ENCODE measurements at places on chromosomes 6 and 20.

- DNase-seq = no peak
Measured at GRCh38 chr6:136964398-136964797, 42.3 kb downstream of the SLC35D3 start.

- DNase-seq = no peak
Measured at GRCh38 chr20:35849706-35850105, 77.9 kb downstream of the PHF20 start.

DNA sequence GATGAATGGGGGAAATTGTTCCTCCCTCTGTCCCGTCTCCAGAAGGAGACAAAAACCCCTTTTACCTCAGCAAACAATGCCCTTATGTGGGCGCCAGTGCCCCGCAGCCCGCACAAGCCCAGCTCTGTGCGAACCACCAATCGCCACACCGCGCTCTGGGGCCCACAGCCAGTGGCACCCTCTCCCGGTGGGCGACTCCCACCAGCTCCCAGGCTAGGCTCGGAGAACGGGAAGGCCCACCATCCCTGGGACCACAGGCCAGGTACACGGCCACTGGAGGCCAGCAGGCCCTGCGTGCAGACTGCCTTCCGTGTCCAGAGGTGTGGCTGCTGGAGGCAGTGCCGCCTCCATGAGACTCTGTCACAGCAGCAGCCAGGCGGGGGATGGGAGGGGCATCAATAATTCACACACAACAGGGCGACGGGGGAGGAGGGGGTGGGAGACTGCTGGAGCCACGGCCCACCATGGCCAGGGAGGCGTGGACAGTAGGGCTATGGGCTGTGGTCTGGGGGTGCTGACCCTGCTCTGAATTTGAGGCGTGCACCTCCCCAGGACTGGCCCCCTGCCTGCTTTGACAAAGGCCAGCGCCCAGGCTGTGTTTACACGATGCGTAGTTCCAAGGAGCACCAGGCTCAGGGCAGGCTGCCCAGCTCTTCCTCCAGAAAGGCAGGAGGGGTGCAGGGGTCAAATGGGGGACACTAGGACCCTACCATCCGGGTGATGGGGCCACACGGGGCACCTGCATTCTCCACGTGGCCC lies 105.7 kb downstream of the ASXL1 start:
- DNase-seq = peak; percentile 95

GRCh38 chr20:57451795-57452661 lies 60.8 kb downstream of the RBM38 start:
- DNase-seq = no peak

DNA sequence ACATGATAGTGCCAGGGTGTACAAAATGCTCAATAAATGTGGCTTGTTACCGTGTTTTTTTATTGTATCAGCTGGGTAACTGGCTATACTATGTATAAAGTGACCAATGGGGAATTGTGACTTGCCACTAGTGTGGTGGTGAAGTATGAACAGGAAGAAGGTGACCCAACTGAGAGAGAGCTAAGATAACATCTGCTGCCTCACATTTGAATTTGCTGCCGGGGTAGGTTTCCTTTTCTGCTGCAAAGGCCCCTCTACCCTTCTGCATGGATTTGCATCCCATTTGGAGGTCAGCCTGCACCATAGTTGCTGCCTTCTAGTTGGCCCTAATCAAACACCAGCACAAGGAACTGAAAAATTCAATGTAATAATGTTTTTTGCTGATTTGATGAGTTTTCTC lies 24.1 kb downstream of the IL17A start:
- no peak for DNase-seq

GRCh38 chr6:167481307-167481926 lies 156.5 kb downstream of the TTLL2 start:
- DNase-seq = no peak

- no peak for DNase-seq
Measured at GRCh38 chr6:37048851-37049757, 43.6 kb downstream of the FGD2 start.

DNA sequence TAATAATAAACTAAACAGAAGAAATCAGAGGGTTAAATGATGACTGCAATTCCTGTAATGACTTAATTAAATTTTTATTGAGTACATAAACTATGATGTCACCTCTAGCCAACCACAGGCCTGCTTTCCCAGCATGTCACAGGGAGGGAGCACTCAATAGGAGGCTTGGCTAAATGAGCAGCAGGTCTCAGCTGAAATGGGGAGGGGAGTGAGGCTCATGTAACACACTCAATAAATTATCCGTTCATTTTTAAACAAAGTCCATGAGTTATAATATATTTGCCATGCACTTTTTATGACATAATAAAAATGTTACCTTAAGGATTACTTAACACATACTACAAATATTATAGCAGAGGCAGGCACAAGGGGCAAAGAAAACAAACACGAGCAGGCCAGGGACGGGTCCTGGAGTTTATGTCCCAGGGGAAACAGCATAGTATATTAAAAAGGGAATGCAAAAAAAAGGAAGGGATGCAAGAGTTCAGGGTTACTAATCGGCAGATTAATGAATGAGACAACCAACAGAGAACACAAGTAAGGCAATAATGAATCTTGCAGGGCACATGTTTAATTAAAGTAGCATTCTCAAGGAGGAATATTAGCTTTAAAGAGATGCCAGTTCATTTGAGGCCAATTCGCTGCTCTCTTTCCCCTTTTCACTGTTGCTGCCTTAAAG lies 27.1 kb upstream of the FAM83C start:
- DNase-seq = no peak

DNA sequence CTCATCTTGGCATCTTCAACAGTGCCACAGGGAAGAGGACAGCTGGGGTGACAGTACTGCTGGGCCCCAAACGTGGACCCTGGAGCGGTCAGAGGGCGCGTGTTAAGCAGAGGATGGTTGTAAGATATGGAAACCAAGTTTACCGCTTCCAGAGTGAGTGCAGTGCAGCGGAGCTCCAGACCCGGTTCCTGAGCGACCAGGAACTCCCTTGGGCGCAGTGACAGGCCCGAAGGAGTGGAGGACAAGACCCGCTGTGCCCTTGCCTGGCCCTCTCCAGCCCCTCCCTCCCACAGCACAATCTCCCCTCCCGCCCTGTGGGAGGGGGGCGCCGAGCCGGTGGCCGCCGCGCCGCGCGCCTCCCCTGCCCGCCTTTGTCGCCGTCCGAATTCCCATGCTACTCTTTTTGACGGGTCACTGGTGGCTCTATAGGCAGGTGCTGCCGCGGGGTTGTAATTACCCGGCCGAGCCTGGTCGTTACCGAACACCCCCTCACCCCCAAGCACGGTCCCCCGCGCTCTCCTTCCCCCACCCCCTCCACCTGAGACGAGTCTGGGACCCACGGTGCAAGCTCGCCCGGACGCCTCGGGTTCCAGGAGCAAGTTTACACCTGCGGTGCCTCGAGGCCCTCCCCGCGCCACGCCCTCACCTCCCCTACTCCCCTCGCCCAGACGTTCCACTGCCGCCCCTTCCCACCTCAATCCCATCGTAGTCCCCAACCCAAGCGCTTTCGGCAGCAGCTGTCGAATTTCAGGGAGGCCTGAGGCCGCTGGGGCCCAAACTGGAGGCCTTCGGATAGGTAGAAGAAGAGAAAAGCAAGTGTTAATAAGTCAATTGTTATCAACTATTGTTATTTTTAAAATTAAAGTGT lies 3.9 kb downstream of the NR2E1 start:
- no peak for DNase-seq

DNA sequence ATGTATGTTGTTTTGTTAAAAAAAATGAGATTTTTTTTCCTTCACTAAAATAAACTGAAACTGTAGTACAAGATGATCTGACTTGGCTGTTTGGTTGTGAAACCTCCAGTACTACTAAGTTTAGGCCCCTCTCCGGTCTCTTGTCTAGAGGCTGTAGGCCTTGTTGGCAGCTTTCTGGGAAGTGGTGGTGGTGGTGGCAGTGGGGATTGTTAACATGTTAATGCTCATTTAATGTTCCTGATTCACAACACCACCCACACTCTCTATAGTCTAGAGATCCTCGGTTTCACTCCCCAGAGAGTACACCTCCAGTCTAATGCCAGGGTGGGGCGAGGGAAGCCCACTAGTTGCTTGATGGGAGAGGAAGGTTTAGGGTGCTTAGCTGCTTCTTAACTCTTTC lies 24.1 kb downstream of the STK4 start:
- DNase-seq = no peak

DNA sequence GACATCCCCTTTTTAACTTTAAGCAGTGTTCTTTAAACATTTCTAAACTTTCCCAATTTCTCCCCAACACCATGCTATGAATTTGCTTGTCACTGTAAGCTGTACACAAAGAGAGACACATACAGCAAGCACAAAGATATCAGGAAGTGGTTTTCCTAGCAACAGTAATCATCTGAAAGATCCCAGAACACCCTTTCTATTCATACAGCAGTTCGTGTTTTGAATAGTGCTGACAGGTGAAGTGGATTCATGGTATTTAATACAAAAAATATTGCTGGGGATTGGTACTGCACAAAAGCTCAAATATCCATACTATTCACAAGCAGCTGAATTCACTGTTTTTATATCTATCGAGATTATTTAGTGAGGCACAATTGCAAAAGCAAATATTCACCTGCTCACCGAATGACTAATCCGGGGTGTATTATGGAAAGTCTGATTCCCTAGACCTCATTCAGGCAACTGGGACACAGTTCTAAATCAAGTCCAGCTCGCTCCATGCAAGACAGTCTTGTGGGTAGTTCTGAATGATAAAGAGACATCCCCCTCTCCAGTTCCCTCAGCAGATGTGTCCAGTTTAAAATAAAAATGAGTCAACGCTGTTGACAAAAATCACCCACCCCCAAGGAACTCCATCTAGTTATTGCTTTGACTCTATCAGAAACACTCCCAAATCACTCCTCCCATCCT lies 107.1 kb upstream of the TSHZ2 start:
- DNase-seq = no peak

- peak; percentile 52 for DNase-seq
Measured at GRCh38 chr6:26327450-26328264, 37.3 kb upstream of the BTN3A2 start.

DNA sequence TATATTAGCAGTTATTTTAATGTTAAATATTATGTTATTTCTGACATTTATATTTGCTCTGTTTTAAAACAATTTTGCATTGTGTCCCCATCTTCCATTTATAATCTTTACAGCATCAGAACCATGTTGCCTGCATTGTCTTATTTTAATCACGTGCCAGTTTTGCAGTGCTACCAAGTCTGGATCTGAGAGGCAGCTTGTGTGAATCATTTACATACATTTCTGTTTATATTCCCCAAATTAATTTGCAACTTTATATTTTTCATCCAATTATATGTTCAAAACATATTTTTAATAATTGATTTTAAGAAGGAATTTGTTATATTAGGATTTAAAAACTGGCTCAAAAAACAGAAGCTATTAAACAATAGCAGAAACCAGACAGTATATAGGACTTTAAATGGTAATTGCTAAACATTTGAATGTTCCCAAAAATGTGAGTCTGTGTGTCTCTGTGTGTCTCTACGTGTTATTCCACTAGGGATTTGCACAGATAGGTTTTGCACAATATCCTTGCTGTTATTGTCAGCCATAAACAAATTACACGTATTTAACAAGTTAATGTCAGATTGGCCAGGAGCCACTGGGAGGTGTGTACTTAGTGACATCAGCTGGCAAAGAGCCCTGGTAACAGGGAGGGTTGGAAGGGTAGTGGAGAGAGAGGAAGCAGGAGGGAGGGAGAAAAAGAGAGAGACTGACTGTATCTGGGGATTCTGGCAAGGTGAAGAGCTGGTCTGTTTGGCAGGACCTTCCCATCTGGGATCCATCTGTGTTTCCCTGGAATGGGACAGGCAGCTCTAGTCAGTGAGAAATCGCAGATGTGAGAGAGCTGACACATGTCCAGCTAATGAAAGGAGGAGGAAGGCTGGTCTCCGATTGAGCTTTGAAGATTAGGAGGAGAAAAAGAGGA lies 72.1 kb downstream of the CBFA2T2 start:
- DNase-seq = peak; percentile 23

- DNase-seq = no peak
Measured at GRCh38 chr6:135144673-135145062, 36.4 kb upstream of the MYB start.

GRCh38 chr6:132725947-132726607 lies 12.2 kb upstream of the VNN1 start:
- DNase-seq = no peak

- DNase-seq = no peak
Measured at GRCh38 chr6:85404564-85405174, 45.2 kb upstream of the NT5E start.

DNA sequence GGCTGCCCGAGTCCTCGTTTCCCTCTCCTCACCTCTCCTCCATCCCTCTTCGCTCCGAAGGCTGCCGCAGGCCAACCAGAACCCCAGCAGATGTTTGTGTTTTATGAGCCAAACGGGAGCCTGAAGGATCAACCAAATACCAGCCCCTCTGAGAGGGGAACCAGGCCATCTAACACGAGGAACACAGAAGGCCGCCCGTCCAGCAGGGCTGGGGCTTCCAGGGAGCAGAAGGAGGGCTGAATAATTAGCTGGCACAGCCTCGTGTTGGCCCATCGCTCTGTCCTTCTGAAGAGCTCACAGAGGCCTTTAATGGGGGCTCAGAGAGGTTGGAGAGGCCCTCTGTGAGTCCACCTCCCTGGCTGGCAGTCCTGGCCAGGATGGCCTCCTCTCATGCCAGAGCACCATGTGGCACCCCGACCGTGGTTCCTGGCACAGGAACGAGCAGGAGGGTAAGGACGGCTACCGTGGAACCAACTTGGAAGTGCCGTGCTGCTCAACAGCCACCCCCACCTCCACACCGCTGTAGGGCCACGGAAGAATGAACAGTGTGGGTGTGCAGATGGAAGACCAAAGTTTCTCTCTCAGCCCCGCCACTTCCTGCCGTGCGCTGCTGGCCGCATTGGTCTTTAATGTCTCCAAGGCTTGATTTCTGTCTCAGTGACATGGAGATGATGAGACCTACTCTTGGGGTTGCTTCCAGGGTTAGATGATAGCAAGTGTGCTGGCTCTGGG lies 155.2 kb downstream of the SCML4 start:
- DNase-seq = no peak

GRCh38 chr6:56806368-56806767 lies 148.5 kb upstream of the BEND6 start:
- no peak for DNase-seq

DNA sequence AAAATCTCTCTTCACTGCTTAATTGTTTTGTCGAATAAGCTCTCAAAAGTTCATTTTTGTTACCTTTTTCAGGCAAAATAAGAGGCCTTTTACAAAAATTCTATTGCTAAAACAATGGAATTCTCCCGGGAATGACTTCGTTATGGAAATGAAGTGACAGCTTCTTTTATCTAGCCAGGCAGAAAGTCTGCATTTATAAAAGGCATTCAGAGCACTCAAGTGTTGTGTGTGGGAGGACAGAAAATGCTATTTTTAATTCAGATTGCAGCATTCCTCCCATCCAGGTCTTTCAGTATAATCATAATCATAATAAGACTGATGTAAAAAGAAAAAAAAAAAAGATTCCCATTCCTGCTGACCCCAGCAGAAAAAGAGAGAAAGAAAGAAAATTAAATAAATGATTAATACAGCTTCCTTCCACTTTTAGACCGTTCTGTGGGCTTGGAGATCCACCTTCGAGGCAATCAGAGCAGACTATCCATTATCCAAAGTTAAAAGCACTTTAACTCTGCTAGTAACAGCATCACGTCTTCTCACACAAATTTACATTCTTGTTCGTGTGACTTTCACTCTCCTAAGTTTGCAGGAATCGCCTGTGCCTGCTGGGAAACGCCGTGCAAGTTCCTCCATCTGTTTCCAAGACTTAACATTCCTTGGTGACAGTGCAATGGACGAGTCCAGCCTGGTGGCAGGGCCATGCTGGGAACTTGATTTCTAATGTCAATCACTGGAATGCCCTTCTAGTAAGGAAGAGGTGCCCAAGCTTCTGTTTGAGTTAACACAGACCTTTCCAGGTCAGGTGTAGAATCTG lies 258.8 kb downstream of the GMPR start:
- DNase-seq = peak; percentile 67
